ENCODE measurements at places on chromosomes 5 and 9.

- no peak for DNase-seq
Observed at GRCh38 chr5:96427824-96428223, 5.2 kb downstream of the PCSK1 start.

GRCh38 chr9:130122456-130122855 is 49.7 kb upstream of the NCS1 start:
- DNase-seq: no peak

- DNase-seq: no peak
Observed at GRCh38 chr9:31745468-31745867, 639.0 kb upstream of the ACO1 start.

DNA sequence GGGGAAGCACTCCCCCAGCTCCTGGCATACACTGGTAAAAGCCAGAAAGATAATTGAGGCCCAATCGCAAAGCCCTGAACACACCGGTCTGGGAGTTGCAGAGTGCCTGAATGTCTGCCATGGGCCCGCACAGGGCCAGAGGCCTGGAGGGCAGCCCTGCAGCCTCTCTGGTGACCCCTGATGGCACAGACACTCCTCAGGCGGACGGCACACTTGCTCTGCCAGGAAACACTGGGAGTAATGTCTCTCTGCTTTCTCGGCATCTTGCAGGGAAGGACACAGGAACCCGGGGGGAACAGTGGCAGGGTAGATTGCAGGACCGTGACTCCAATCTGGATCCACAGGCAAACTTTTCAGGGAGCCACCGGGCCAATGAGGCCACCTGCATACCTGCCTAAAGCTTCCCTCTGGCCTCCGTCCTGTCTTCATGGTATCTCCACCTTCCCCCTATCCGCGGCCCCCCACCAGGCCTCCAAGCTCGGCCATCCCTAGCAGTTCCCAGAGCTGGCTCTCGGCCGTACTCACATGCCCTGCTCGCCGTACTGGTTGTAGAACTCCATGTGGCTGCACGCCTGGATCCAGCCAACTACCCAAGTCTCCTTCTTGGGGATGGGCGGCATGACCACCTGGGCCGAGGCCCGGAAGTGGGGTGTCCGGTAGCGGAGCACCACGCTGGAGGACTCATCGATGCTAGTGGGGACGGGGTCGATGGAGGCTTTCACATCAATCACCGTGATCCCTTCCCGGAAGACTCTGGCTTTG is 797 bp downstream of the FAM78A start:
- no peak for DNase-seq

DNA sequence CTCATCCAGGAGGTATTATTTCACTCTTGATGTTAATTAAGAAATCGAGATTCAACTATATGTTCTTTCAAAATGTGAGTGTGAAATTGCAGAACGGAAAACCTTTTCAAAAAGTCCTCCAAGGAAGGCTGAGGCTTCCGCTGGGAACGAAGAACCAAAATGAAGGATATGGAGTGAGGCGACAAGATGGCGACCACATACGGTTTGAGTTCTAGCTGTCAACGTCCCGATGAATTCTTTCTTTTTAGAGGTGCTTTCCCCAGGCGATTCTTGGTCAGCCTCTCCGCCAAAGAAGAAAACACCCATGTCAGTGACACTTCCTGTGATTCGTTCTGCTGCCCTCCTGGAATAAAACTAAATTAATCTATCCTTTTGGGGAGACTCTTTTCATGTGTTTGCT is 78.3 kb upstream of the ADAMTS16 start:
- no peak for DNase-seq

DNA sequence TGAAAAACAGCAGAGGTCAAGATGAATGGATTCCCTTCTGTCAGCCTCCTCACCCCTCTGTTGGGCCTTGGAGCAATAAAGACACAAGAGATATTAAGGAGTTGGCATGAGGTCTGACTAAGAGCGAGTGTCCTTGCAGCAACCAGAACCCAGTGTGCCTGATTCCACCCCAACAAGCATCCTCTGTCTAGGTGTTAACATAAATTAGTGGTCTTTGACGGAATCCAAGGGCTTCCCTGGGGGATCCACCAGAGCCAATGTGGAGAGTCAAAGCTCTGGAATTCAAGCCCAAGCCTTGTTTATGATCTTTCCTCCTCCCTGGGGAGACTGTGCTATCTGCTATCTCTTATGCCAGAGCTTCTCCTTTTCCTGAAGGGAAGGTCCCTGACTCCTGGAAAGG is 128.1 kb upstream of the SMIM23 start:
- DNase-seq: no peak

DNA sequence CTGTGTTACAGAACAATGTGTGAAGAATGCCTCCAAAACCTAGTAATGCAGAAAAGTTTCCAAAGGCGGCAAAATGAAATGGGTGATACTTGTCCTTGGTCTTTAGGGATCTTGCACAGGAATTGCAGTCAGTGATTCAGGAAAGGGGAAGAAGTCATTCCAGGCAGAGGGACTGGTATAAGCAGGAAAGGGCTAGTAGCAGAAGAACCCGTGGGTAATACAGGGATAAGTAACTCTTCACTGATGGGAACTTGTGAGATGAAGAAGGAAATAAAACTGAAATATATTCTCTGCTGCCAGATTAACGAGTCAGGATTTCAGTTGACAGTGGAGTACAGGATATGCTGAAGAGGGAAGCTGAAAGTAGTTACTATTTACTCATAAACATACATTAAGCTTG is 1.2 kb downstream of the SRFBP1 start:
- DNase-seq: no peak

DNA sequence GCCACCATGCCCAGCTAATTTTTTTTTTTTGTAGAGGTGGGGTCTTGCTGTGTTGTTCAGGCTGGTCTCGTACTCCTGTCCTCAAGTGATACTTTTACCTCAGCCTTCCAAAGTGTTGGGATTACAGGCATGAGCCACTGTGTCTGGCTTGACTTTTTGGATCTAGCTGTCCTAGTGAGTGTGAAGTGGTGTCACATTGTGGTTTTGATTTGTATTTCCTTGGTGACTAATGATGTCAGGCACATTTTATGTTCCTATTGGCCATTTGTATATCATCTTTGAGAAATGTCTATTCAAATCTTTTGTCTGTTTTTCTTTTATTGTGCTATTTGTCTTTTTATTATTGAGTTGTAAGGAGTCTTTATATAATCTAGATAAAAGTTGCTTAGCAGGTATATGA is 53.5 kb upstream of the MCCC2 start:
- DNase-seq: no peak

- no peak for DNase-seq
Observed at GRCh38 chr5:151214614-151215545, 9.0 kb downstream of the CCDC69 start.

All from NCI-H1694 treated with DMSO at 0.1 percent for 48 hours (cell line).